ENCODE measurements at places on chromosomes 3 and 15.

DNA sequence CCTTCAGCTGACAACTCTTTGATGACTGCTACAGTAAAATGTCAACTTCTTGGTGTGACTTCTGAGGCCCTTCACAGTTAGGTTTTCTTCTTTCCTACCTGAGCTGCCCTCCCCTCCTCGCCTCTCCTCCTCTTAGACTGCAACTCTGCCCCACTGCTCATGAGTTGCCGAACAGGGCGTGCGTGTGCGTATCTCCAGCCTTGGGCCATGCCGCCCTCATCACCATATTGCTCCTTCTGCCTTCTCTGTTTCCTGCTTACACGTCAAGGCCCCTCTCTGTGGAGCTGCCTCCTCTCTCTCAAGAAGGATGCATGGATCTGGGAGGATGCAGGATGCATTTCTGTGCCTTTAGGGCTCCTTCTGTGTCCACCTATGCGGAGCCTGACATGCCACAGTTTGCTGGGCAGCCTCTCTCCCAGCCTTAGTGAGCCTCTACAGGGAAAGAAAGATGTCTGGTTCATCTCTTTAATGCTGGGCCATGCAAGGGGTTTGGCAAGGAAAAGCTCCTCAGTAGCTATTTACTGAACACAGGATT lies 205.9 kb downstream of the RPLP1 start:
- no peak for DNase-seq

- DNase-seq: no peak
Observed at GRCh38 chr3:36924744-36925521, 19.9 kb downstream of the TRANK1 start.

- DNase-seq: no peak
Observed at GRCh38 chr3:118480101-118480860, 554.4 kb downstream of the IGSF11 start.

DNA sequence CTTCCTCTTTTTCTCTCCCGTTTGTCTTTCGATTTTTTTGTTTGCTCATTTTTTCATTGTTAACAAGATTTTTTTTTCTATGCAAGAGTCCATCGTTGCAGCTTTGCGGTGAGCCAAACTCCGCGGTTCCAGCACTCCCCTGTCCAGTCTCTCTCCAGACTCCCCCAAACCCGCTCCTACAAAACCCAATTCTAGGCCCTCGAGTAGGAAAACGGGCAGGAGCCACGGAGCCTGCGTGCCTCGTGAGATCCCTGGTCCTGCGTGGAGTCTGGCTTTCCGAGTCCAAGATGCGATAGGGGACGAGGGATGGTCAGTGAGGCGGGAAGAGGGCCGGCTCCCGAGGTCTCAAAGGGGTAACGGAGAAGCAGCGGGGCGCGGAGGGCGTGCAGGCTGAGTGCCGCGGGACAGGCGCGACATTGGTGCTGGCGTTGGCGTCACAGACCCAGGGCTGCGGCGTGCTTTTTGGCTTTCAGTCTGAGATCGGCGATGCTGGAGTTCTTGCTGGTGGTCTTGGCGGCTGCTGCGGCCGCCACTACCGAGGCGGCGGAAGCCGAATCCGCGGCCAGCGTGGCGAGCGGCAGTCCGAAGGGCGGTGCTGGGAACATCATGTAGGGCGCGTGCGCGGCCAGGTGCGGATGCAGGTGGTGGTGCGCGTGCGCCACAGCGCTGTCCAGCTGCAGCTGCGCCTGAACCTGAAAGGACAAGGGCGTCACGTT lies 8.5 kb downstream of the SHOX2 start:
- peak; percentile 36 for DNase-seq

DNA sequence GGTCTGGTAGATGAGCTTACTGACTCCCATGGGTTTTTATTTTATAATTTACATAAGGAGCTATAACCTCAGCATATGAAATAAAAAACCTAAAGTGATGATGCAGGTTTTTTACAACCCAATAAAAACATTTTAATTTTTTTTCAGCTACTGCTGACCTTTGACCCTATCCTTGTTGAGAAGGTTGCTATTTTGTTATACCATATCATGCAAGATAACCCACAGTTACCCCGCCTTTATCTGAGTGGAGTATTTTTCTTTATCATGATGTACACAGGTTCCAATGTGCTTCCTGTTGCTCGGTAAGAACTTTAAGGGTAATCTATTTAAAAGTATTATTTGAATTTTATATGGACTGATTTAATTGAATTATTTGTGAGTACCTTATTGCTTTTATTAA lies 70.8 kb downstream of the DNAJC13 start:
- no peak for DNase-seq

Measured in stimulated activated CD4-positive, alpha-beta T cell treated with anti-CD3 and anti-CD28 coated beads, Interleukin-12 subunit alpha, Interleukin-12 subunit beta, amount 100 ng/mL, for 24 hours (primary cell).